ENCODE measurements at places on chromosomes 5 and 9.

GRCh38 chr5:123882319-123882964 lies 370.5 kb downstream of the CSNK1G3 start:
- DNase-seq, result no peak

DNA sequence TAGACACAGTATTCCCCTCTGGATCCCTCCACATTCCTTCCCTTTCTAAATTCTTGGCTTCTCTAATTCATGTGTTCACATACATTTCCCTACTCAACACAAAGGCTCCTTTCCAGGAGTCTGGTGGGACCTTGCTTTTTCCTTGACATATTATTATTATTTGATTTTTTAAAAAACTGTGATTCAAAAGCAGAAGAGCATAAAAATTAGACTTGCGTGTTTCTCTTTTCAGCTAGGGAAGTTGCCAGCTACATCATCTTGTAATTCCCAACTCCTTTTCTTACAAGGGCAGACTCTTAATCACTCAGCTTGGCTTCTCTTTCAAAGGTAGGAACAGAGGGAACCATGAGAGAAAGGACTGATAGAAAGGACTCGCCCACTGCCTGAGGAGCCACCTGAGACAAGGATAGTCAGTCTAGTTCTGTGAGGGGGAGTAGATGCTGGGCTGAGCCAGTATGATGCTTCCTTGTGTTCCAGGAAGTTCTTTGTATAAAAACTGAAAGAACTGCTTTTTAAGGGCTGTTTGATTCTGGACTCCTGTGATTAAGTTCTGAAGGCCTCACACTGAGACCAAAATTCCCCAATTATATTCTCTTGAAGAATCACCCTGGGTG lies 51.0 kb upstream of the DPYSL3 start:
- no peak for DNase-seq

DNA sequence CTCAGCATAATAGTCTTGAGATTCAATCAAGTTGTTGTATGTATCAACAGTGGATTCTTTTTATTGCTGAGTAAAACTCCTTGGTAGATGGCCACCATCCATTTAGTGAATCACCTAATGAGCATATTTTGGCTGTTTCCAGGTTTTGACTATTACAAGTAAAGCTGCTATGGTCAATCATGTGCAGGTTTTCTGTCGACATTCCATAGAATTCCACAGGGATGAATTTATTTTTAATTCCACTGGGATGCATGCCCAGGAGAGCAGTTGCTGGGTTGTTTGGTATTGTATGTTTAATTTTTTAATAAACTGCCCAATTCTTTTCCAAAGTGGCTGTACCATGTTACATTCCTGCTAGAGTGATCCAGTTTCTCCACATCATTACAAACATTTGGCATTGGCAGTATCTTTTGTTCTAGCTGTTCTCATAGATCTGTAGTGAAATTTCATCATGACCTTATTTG lies 10.5 kb upstream of the S1PR3 start:
- DNase-seq, result no peak

DNA sequence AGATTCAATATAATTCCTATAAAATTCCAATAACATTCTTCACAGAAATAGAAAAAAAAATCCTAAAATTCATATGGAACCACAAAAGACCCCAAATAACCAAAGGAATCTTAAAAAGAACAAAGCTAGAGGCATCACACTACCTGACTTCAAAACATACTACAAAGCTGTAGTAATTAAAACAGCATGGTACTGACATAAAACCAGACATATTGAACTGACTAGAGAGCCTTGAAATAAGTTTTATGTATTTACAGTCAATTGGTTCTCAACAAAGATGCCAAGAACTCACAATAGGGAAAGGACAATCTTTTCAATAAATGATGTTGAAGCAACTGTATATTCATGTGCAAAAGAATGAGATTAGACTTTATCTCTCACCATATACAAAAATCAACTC lies 36.9 kb downstream of the BTNL9 start:
- DNase-seq, result no peak

- DNase-seq, result no peak
Observed at GRCh38 chr9:91847581-91848091, 102.4 kb downstream of the ROR2 start.

- DNase-seq, result no peak
Observed at GRCh38 chr5:1519631-1520210, 4.0 kb downstream of the LPCAT1 start.

GRCh38 chr5:88503041-88503345 lies 234.3 kb upstream of the TMEM161B start:
- no peak for DNase-seq

DNA sequence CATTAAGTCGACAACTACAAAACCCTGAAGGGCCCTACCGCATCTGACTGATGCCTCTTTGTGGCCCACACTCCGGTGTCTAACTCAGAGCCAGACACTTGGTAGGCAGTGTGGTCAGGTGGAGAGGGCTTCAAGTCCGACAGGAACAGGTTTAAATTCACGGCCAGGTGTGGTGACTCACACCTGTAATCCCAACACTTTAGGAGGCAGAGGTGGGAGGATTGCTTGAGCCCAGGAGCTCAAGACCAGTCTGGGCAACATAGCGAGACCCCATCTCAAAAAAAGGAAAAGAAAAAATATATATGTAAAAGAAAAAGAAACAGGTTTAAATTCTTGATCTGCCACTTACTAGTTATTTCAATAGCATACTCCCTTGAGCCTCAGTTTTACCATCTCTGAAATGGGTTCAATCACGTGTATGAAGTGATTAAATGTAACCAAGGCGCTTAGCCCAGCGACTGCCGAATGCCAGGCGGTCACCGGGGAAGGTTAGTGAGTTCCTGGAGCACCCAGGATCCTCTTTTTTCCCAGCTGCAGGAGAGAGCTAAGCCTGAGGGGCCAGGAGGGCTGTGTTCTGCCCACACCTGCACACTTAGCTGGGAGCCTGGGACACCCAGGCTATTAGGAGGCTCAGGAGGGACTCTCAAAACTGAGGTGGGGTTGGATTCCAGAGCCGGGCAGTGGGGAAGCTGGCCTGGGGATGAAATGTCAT lies 943 bp downstream of the CLTB start:
- no peak for DNase-seq

DNA sequence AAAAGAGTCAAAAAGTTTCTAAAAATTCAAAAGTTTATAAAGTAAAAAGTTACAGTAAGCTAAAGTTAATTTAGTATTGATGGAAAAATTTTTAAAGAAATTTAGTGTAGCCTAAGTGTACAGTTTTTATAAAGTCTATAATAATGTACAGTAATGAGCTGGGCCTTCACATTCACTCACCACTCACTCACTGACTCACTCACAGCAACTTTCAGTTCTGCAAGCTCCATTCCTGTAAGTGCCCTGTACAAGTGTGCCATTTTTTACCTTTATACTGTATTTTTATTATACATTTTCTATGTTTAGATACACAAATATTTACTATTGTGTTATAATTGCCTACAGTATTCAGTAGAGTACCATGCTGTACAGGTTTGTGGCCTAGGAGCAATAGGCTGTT lies 239.5 kb upstream of the MAP3K1 start:
- no peak for DNase-seq

DNA sequence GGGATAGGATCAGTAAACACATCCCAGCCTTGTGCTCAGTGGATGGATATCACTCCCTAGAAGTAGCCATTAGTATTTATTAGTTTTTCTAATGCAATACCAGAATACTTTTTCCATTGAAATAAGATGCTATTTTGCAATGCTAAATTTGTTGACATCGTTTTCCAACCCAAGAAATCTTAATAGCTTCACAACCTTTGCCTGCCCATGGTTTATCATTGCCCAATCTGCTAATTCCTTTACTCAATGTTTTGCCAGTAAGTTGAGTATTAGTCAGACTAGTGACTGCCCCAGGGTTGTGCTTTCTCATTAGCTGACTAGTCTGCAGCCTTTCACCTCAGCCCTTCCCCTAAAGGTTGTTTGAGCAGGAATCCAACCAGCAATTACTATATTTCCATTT lies 62.9 kb downstream of the NREP start:
- DNase-seq, result no peak

DNA sequence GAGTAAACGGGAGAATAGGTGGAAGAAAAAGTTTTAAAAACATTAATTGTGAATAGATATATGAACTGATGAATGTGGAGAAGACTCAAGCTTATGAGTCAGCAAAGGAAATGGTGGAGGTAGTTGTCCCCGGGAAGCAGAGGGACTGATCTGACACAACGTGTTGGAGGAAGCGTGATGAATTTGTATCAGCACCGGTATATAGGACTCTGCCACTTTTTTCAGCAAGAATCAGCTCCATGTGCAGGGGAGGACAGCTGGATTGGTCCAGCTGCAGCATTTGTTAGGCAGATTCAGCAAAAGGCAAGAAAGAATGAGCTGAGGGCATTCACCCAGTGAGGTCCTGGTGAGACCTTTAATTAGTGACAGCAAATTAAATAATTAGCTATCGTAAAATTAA lies 276.0 kb downstream of the TENT4A start:
- no peak for DNase-seq

GRCh38 chr5:13957032-13957645 lies 12.7 kb upstream of the DNAH5 start:
- DNase-seq, result peak; percentile 65

- no peak for DNase-seq
Observed at GRCh38 chr9:4566806-4567205, 76.5 kb downstream of the SLC1A1 start.

GRCh38 chr5:152987131-152987530 lies 503.3 kb upstream of the GRIA1 start:
- no peak for DNase-seq

GRCh38 chr9:134158753-134159392 lies 5.5 kb downstream of the RNU6ATAC start:
- no peak for DNase-seq

DNA sequence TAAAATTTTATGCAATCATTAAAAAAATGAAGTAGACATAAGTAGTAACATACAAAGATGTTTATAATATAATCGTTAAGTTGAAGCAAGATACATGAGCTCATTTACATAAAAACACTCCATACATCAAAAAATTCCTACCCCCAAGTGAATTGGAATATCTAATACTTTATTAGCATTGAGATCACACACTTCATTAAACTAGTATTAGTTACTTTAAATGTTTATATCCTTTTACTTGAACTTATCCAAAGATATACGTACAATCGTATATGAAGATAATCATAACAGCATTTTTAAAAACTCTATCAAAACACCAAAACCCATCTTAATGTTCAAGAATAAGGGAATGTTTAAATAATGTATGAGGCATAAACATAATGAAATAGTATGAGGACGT lies 275.1 kb downstream of the RFX3 start:
- no peak for DNase-seq

GRCh38 chr5:160923936-160924710 lies 72.1 kb upstream of the ATP10B start:
- no peak for DNase-seq

DNA sequence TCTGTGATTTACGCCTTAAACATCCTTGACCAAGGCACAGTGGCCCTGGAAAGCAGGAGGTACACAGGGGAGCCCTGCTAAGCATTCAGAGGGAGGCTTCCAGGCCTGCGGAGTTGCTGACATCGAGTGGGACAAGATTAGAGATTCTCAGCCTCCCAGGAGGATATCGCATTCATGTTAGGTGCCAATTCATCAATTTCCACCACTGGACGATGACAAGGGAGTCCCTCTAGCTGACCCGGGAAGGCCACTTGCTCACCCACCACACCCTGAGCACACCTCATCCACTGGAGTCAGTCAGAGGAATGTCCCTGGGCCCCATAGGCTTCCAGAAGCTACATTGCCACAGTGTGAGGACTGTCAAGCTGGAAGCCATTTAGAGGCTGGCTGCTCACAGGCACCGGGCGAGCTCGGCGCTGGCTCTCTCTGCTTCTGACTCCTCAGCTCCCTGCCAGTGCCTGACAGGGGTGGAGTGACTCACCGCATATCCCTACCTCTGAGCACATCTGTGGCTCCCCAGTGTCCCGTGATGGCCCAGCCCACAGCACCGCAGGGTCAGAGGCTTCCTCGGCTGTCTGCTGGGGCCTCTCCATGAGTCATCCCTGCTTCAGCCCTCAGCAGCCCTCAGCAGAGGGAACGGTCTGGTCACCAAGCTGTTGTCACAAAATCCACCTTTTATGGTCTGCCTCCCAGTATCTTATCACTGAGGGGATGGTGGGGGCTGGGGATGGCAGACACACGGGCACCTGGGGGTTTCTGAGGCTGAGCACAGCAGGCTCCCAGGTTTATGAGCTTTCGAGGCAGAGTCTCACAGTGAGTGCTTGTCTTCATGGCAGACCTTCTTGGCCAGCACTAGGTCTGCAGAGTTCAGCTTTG lies 117.5 kb downstream of the ZNF608 start:
- peak; percentile 97 for DNase-seq

DNA sequence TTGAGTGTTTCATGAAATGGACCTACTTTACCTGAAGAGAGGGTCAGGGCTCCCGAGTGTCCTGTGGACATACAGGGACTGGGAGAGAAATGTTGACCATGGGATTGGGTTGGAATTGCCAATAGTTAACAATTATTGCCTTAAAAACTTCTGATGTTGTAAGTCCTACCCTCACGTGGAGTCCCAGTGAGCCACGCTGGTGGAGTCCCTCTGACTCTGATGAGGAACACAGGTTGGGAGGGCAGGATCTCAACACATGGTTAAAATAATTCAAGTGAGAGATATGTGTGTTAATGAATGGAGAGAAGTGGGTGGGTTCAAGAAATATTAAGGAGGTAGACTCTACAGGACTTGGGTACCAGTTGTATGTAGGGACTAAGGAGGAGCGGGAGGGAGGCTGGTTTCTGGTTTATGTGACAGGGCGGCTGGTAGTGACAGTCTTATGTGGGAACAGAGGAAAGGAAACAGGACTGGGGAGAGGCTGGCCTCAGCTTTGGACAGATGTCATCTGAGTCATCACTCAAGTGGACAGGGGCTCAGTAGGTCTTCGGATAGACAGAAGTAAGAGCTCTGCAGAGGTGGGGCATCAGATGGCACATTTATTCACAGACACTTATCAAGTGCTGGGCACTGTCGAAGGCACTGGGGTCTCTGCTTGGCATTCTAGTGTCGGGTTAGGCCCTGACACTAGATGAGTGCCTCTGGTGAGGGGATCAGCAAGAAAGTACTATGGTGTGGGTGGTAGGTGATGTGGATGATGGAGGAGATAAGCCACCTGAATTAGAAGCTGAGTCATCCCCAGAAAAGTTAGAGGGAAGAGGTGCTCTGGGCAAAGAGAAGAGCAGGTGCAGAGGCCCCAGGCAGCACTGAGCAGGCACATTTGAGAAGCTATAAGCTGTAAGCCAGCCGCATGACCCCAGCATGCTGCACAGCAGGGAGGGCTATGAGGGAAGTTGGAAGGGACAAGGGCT lies 27.2 kb downstream of the MAML1 start:
- DNase-seq, result no peak

- no peak for DNase-seq
Observed at GRCh38 chr5:3155717-3156116, 404.2 kb upstream of the IRX2 start.

GRCh38 chr9:71710856-71711255 lies 57.5 kb downstream of the CEMIP2 start:
- no peak for DNase-seq

DNA sequence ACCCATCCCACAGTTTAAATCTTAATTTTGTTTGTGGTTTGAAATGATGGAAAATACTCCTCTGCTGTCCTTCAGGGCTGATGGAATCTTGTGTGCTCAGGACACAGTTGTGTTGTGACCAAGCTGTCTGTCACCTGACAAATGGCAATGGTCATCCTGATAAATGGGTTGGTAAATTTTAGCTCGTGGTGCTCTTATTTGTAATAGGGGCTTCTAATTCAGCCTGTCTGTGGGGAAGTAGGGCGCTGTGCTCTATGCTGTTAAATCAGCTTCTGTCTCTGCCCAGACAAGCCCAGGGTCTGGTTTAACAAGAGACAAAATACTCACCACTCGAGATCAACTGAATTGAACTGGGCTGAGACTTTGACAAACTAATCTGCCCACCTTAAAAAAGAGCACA lies 4.5 kb downstream of the LRRTM2 start:
- DNase-seq, result no peak
